GM12891 (cell line): ENCODE measurements at places on chromosomes 12 and 14.

GRCh38 chr12:40405419-40405818 is 180.6 kb downstream of the LRRK2 start:
- DNase-seq: no peak

- DNase-seq: no peak
Measured at GRCh38 chr12:93595351-93595750, 22.9 kb downstream of the SOCS2 start.

DNA sequence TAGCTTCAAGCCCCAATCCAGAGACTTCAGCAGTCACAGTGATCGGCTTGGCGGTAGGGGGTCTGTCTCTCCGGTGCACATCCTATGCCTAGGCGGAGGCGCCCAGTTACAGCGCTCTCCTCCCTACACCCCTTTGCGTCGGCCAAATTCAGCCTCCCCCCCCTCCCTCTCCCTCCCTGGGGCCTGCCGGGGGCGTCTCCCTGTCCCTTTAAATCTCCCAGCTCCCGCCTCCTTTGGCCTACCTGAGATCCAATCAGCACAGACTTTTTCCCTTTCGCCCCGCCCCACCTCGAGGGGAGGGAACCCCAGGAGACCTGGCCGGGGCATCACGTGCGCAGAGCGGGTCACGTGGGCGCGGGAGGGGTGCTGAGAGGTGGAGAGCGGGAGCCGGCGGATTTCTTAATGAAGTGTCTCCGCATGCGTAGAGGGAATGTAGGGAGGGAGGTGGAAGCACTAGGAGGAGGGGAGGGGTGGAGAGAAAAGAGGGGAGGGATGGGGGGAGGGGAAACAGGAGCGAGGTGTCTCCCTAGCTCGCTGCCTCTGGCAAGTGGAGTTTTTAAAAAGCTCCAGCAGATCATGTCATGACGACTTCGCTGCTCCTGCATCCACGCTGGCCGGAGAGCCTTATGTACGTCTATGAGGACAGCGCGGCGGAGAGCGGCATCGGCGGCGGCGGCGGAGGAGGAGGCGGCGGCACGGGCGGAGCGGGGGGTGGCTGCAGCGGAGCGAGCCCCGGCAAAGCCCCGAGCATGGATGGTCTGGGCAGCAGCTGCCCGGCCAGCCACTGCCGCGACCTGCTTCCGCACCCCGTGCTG is at the start of gene HOXC13:
HOXC13 (plus strand) TSS at position 506 of the 815 bp plus-strand sequence; CDS start at position 582, 76 bp downstream.
- no peak for DNase-seq

DNA sequence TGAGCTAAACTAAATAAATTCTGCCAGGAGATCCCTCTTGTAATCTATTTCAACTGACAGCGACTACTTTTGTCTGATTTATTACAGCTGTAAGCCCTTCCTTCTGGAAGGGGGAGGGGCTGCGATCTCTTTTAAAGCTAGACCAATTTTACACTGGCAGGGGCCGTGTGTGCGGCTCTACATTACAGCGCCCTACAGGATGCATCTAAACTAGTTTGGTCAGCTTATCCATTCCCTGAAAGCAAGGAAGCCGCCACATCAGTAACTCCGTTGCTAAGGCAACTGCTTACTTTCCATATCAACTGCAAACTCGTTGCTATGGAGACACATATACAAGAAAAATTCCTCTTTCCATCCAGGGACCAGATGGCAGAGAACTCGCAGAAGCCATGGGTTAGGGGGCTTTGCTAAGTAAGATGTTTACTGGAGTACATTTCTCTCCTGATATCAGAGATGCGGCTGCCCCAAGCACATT is 17.4 kb downstream of the FOXN3 start:
- no peak for DNase-seq

GRCh38 chr12:1523046-1523445 is 71.3 kb downstream of the FBXL14 start:
- DNase-seq: no peak

DNA sequence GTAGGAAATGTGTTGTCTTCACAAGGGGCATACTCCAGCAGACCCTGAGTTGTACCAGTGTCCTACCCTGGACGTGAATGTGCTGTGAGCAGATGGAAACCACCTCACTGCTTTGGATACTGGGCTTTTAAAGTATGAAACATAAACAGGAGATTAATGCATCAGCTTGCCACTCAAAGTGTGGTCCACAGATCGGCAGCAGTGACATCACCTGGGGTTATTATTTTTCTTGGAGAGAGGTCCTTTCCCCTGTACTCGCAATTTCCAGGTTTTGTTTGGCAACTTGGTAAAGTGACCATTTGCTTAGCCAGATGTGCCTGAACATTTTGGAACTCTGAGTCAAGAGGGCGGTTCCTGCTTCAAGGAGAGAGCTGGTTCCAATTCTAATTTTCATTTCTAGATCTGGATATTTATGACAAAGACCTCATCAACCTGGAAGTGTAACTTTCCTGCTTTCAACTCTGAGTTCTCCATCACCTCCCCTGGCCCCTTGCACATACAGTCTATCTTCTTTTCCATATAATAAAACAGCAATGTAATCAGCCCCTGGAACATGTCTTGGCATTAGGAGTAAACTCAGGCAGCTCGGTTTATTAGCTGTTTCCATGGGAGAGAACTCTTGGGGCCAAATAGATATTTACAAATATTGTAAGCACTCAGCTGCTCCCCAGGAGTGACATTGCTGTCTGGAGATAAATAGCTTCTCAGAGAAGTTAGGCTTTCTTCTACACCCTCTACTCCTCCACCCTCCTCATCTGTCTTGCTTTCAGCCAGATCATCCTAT is 237.0 kb upstream of the TBX3 start:
- no peak for DNase-seq

DNA sequence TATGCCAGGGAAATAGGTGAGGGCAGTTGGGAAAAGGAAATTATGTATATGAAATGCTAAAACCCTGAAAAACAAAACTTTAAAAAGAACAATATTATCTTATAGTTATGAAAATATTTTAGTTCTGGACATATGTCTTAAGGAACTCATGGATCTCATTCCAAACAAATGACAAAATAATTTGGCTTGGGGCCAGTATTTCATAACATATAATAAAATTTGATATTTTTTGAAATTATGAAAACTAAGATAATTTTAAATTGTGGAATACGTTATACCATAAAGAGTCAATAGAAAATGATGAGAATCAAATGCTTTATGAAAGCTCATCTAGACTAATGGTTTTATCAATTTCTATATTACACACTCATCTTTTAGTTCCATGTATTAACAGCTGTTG is 173.8 kb upstream of the DCN start:
- no peak for DNase-seq

- no peak for DNase-seq
Measured at GRCh38 chr14:102979406-102979805, 56.9 kb downstream of the AMN start.

DNA sequence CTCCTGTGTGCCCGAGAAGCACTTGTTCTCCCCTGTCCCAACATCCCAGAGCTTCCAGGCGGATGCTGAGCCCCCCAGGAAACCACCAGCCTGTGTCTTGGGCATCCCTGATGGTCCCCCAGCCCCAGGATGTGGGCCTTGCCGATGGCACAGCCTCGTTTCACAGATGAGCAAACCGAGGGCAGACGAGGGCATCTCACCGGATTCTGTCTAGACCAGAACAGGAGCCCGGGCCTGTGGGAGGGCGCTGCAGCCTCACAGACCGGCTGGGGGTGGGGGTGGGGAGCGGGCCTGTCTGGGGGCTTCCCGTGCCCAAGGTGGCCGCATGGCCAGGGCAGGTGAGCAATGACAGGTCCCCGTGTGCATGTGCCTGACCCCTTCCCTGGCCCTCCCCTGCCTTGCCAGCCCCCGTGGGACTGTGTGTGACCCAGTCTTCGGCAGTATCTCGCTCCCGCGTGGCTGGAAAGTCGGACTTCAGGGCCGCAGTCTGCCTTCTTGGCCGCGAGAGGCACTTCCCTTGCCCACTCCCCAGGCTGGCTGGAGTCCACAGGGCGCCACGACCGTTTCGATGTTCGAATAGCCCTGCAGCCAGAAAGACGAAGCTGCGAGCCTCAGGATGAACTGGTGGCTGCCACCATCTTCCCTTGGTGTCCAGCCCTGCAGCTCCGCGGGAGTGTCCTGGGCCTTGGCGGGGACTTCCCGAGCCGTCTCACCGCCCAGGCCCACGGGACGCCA is 8.9 kb downstream of the RFLNA start:
- no peak for DNase-seq

GRCh38 chr12:124153392-124153791 is 141.5 kb upstream of the RFLNA start:
- DNase-seq: no peak

GRCh38 chr12:77888611-77889010 is 57.9 kb downstream of the NAV3 start:
- no peak for DNase-seq

DNA sequence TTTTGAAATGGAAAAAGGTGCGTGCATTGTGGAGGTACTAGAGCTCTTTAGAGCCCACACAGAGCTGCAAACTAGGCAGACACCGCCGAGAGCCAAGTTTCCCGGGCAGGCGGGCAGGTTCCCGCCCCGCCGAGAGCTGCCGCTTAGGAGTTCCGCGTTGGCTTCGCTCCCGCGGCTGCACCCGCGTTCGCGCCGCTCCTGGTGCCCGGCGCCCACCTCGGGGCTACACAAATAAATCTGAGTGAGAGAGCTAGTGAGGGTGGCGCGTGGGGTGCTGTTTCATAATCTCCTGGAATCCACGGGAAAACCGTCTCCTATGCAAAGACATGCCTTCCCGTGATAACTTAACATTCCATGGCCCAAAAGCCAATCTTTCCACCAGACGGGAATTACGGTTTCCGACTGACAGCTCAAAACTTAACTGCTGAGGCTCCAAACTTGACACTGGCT is 645 bp downstream of the KITLG start:
- DNase-seq: no peak

DNA sequence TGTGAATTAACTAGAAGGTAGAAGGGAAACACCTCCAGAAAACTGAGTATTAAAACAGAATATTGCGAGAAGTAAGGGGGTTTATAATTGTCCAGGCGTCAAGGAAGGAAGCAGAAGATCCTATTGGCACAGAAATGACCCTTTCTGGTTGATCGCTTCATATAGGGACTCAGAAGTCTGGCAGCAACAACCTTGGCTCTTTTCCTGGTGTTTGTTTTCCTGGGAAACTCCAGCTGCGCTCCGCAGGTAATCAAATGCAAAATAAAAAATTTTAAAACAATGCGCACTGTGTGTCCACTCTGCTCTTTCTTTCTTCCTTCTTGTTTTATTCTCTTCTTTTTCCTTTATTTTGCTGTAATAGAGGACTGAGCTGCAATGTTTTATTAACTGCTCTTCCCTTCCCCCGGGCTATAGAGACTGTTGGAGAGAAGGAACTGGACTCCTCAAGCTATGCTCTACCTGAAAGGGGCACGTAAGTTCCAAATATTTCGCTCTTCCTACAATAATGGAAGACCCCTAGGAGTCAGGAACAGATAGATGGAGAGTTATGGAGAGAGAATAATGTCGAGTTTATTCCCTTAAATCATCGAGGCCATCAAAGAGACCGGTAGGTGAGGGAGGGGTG is 737 bp downstream of the SPX start:
- no peak for DNase-seq

- DNase-seq: no peak
Measured at GRCh38 chr12:33703221-33703620, 263.6 kb upstream of the SYT10 start.

DNA sequence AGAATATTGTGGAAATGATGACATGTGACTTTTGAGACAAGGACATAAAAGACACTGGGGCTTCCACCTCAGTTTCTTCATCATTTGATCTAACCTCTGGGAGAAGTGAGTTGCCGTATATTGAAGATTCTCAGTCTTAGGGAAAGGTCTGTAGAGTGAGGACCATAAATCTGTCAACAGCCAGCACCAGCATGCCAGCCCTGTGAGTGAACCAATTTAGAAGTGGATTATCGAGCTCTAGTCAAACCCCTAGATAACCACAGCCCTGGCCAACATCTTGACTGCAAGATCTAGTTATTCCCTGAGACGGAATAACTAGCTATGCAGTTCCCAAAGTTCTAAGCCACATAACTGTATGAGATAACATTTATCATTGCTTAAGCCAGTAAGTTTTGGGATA is 108.8 kb upstream of the PTPRR start:
- no peak for DNase-seq

- no peak for DNase-seq
Measured at GRCh38 chr14:104322531-104323366, 184.4 kb downstream of the KIF26A start.

GRCh38 chr12:56590237-56590830 is 39.8 kb downstream of the BAZ2A start:
- no peak for DNase-seq

DNA sequence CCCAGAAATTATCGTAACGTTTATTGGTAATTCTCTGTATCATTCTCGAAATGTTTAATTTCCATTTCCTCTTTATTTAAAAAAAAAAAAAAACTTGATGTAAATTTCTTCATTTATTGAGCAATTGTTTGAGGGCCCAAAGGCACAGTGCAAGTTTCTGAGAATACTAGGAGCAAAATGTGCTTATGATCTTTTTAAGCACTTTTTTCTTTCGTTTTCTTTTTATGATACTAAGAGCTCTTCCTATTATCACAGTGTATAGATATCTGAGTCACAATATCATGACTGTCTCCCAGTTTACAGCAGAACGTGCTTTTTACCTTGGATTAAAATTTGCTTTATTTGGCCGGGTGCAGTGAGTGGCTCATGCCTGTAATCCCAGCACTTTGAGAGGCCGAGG is 5.6 kb downstream of the ATP2A2 start:
- no peak for DNase-seq

DNA sequence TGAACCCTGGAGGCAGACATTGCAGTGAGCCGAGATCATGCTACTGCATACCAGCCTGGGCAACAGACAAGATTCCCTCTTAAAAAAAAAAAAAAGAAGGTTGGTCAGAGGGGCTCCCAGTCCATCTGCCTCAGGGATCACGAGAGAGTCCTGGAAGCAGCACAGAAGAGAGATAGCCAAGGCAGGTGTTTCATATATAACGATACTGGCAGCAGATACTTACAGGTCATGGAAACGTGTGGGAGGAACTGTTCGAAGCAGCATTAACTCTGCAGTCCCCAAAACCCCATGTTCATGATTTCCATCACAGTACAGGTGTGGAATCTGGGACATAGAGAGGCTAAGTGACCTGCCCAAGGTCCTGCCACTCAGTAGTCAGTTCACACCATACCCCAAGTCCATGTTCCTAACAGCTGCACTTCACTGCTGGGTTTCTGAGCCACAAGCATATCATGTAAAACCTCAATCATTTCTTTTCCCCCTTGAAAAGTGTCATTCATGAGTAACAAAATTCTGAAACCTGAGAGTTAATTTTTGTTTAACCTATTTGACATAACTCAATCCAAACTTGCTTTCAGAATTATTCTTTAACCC is 16.7 kb downstream of the CDK2AP1 start:
- DNase-seq: no peak

DNA sequence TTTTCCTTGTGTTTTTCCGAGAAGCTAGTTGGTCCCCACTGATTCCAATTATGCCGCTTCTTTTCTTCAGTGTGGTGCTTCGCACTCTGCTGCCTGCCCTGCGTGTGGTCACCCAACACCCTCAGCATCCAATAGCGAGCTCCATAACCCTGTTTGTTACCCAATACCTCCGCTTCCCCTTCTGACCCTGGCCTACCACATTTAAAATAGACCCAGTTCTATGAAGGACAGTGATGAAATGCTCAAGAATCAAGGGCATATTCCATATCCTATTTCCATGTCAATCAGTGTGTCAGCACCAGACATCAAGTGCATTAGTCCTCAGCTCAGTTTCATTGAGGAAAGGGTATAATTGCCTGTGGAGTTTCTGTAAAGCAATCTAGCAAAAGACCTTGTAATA is 9.5 kb downstream of the NDRG2 start:
- no peak for DNase-seq
